ENCODE measurements at places on chromosomes 6 and 20. TPM values are rescaled to one million over a fixed set of nuclear protein-coding genes. Genes with fewer than 3 reads are reported as not detected.

DNA sequence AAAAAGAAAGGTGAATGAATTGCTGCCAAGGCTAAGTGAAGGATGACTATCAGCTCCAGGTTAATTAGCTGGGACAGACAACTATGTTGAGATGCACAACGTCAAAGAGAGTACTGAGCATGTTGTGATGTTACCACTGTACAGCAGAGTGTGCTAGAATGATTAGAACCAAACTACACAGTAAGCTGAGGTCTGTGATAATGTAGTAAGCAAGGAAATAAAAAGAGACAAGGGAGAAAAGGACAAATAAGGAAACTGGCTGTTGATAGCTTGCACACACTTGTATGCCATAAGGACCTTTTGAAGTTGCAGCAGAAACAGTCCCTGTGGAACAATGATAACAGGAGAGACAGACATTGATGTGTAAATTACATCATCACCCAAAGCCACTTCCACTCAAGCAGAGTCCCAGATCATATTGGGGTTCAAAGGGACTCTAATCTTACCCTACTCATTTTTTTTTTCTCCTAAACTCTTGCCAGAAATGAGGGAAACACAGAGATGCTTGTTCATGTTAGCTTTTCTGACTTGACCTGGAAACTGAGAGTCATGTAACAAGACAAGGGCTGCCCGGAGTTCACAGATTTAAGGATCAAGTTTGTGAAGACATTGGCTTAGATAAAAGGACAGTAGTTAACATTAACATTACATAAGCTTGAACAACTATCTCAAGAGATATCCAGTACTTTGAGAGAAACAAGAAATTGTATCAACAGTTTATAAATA lies 189.9 kb downstream of the CENPW start:
- H3K4me1 ChIP-seq: peaks cover 2% of the 10 kb centered on the region
- no peaks in the 10 kb centered on the region for H3K27me3 ChIP-seq

DNA sequence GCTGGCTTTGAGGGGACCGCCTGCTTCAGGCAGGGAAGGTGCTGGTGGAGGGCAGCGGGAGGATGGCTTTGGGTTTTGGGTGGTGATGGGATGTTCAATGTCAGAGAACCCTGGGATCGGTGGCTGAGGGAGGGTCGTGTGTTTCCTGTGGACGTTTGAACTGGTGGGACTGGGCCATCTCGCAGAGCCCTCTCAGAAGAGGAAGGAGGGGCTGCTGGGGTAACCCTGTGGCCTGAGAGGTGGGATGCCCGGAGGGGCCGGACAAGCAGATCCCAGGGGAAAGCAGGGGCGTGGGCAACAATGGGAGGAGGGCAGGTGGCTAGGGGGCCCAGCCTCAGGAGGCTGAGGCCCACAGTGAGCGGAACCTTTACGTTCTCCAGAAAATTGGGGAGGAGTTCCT lies 34.9 kb downstream of the PYGB start:
- no peaks in the 10 kb centered on the region for H3K4me1 ChIP-seq
- peaks cover 6% of the 10 kb centered on the region for H3K36me3 ChIP-seq
- no peaks in the 10 kb centered on the region for H3K27me3 ChIP-seq
- DNase-seq: no peak
- no peak overlapping the region for H3K27ac ChIP-seq

DNA sequence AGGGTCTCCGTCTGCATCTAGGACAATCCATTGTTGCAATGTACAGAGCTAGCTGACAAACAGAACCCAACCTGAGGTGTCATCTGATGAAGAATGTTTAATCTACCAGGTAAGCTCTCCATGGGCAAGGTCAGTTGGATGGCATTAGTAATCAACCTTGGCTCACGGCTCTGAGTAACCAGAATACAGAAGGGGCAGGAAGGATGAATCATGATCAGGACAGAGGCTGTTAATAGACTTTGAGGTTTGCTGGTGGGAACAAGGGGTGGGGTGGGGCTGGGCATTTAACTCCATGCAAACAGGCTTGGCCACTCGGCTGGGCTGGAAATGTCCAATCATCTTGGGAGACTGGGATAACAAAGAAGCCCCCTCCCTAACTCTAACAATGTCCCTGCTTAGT lies 77.1 kb upstream of the MRPS10 start:
- no peak overlapping the region for H3K4me3 ChIP-seq
- no peak for DNase-seq
- H3K27ac ChIP-seq: peak overlapping the region; percentile 79
- H3K36me3 ChIP-seq: peaks cover 51% of the 10 kb centered on the region

Gene ETV7
- total RNA-seq: 19.7 TPM

All from activated CD8-positive, alpha-beta memory T cell treated with anti-CD3 and anti-CD28 coated beads, Interleukin-2, amount 10 ng/mL, durations not matched to agents 7 days and 5 days (primary cell).